ENCODE measurements at places on chromosomes 7 and 10.

DNA sequence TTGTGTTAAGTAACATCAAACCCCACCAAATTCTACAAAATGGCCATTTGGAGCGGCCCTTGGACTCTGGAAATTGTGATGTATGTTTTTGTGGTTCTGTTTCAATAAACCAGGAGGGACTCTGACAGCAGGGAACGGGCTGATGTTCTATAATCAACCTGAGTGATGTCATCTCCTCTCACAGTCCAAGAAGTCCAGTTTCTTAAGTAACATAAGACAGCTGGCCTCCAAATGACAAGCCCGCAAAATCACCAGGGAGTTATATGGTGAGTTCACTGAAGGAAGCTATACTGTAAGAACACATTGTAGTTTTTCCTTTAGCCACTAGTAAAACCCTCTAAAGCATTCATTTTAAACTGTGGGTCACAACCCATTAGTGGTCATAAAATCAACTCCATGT, 34.0 kb downstream of the GOT1 start:
- DNase-seq: no peak

DNA sequence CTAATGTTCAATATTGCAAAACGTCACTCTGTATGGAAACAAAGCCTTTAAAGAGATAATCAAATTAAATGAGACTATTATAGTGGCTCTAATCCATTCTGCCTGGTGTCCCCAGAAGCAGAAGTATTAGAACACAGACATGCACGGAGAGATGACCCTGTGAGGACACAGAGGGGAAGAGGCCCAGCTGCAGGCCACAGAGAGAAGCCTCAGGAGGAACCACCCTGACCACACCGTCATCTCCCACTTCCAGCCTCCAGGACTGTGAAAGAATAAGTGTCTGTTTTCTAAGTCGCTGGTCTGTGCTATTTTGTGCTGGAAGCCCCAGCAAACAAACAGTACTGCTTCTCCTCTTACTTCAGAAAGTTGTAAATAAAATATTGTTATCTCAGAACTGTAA, 283.5 kb upstream of the ADARB2 start:
- DNase-seq: no peak

DNA sequence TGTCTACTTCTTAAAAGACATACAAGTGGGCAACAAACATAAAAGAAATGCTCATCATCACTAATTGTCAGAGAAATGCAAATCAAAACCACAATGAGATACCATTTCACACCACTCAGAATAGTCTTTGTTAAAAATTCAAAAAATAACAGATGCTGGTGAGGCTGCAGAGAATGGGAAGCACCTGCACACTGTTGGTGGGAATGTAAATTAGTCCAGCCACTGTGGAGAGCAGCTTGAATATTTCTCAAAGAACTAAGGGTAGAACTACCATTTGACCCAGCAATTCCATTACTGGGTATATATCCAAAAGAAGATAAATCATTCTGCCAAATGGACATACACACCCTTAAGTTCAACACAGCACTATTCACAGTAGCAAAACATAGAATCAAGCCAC, 61.8 kb upstream of the STEAP1 start:
- DNase-seq: no peak

DNA sequence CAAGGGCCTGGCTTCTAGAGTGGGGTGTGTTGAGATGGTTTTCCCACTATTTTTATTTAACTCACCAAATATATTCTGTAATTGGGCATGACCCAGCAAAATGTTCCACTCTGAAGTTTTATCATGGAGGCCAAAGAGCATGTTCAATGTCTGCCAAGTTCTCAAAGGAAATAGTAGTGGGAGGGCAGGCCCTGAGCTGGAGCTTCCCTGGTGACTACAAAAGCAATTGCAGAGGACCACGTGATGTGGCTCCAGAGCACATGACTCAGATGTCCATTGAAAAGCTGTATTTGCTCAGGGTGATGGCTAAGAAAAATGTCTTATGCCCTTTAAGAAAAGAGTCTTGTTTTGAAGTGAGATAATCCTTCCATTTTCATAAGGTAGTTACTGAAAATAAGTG, 1024.8 kb downstream of the LRMDA start:
- no peak for DNase-seq

DNA sequence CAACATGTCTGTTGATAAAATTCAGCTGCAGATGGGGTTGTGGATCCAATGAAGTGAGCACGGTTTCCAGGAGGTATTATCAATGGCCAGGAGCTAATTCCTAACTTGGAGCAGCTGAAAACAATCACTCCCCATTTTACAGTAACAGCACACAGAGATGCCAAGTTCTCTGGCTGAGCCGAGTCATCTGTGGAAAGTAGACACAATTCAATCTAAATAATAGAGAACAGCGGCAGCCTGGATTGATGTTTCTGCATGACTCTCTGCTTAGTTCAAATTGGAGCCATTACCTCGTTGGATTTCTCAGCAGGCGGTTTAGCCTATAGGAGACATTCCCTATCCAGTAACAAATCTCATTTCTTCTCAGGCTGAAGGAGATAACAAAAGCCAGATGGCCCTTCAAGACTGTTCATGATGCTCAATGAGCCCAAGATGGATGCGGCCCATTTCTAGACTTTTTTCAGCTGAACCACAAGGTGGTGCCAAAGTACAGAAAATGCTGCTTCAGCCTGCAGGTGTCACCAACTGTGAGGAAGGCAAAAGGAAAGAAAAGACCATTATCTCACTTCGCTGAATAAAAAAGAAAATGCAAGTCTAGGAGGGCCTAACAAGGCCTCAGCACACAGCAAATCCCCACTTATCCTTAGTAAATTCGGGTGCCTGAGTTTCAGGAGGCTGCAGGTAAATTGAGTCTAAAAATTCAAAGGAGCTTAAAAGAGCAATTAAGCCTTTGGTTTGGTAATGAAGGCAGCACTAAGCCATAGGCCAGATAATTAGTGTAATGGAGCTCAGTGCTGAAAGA, 83.7 kb downstream of the SLC16A9 start:
- no peak for DNase-seq

DNA sequence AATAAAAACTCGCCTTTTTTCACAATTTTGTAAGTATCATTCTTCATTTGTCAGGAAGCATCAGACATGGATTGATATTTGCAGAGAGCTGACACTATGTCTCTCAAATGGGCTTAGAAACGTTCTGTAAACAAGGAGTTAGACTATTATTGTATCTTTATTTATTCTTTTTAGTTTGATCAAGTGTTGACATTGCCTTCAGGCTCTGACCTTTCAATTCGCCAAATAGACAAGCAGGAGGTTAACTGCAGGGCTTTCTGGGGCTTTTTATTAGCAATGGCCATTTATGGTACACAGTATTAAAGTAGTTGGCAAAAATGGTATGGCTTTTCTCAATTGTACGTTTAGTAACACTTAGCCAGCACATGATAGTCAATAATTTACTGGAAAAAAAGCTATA, 221.7 kb downstream of the ZWINT start:
- no peak for DNase-seq

GRCh38 chr10:43105956-43106229, 29.0 kb downstream of the RET start:
- DNase-seq: no peak

GRCh38 chr10:9560976-9561375, 1456.7 kb upstream of the CELF2 start:
- no peak for DNase-seq

GRCh38 chr10:12041766-12042408, 722 bp downstream of the UPF2 start:
- DNase-seq: no peak

DNA sequence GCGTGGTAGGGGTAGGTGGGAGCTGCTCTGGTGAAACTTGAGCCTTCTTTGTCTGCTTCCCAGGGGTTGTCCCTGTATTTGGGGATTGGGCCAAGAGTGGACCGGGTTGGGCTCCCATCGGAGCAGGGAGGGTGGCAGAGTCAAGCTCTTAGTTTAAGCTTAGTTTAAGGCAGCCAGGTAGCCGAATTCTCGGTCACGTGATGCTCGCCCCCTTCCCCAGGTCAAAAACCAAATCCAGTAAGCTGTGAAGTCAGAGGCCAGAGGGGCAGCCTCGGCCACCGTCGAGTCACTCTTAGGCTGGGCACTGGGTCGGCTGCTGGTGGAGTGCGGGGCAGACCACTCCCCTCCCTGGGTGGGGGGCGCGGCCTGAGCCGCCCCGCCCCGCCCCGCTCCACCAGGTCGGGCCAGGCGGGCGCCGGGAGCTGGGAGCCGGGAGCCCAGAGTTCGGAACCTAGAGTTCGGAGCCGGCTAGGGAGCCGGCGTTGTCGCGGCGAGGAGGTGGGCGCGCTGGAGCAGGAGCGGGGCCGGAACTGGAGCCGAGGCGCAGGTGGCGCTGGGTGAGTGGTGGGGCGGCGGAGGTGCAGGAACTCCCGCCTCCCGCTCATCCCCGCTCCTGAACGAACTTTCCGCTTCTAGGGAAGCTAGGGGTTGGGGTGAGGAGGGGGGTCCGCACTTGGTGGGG, 2.8 kb upstream of the LZTS2 start:
- DNase-seq: peak; percentile 43

GRCh38 chr10:30028738-30029030, 30.7 kb downstream of the JCAD start:
- no peak for DNase-seq

DNA sequence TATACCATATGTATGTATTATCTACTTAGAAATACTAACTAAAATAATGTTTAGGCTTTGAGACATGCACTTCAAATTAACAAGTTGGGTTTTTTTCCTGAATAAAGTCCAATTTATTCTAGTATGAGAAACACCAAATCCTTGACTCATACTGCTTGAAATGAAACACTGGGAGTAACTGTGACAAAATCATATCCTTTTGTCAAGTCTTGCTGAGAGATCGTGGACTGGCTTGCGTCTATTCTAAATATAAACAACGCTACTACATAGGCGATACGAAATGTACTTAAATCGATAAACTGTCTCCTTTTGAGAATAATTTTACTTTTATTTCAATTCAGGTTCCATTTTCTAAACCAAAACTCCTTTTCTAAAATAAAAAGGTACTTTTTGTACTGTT, 16.3 kb downstream of the SMURF1 start:
- no peak for DNase-seq
